GM12892 (cell line): ENCODE measurements at places on chromosomes 12 and 14.

GRCh38 chr12:73589220-73589619 lies 948.4 kb upstream of the ATXN7L3B start:
- no peak for DNase-seq

DNA sequence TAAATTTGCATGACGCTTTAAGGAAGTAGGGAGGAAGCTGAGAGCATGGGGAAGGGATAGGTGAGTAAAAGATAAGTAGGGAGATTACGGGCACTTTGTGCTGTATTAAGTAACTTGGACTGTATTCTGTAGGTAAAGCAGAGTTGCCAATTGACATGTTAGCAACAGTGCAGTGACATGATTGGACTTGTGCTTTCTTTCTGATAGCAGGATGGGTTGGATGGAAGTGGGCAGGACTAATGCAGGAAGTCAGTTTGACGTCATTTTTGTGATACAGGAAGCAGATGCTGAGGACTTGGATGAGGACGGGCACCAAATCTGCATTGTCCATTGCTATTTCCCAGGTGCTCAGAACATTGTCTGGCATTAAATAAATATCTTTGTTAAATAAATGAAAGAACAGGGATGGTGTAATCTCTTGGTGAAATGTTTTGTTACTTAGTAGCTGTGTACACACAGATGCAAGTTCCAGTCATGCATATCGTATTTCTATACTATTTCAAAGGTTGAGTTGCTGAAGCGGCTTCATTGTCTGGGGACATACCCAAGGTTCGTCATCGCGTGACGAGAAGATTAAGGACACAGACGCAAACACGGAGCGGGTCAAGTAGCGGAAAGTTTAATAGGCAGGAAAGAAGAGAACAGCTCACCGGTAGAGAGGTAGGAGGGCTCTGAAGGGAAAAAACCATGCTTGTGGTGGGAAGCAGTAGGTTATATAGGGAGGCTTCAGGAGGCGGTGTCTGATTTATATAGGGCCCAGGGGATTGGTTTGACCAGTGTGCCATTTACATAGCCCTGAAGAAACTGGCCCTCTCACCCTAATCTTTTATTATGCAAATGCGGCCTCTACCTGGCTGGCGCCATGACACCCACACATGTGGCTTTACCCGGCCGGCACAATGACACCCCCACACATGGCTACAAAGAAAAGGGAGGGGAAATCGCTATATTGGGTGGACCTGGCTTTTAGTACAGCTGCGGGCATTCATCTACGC lies 30.7 kb downstream of the GUCY2C start:
- no peak for DNase-seq

GRCh38 chr12:109656743-109657142 lies 56.9 kb upstream of the FAM222A start:
- DNase-seq, result no peak

- DNase-seq, result no peak
Observed at GRCh38 chr14:47346849-47347248, 328.6 kb downstream of the MDGA2 start.

- no peak for DNase-seq
Observed at GRCh38 chr12:49198431-49199155, 9.7 kb upstream of the TUBA1A start.

DNA sequence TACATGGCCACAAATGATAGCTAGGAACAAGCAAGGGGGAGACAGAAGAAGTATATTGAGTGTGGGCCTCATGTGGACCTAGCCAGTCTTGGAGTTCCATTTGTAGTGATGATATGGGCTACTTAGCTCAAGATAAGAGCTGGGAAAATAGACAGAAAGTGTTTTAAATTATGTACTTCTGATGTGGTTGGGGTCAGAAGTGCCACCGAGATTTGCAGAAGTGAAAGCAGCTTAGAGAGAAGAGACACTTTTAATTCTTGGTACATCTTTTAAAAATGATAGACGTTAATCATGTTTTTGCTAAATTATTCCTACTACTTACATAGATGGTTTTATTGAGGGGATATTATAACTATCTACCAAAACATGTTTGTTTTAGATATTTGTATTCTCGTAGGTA lies 198.3 kb upstream of the PDZRN4 start:
- DNase-seq, result no peak
